Mucosa of gallbladder (tissue), 1 donor: ENCODE measurements at places on chromosomes 2 and 18. TPM values are rescaled to one million over a fixed set of nuclear protein-coding genes. Genes with fewer than 3 reads are reported as not detected.

Gene TSPYL6
- total RNA-seq, result not detected

Gene RBKS
- total RNA-seq, result 3.9 TPM

DNA sequence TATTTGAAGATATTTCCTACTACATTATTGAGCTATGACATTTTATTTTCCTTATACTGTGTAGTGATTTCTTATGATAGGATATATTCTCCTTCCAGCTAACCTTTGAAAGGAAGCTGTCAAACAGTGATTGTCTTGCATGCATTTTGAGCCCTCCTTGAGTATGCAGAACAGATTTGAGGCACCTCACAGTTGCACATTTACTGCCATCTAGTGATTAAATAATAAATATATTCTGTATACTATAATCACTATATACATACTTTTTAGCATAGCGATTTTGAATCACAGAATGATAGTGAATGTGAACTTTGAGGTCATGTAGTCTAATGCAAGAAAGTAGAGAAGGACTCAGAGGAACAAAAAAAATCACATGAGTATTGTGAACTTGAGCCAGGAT, 268.4 kb upstream of the CDH19 start:
- DNase-seq, result no peak

DNA sequence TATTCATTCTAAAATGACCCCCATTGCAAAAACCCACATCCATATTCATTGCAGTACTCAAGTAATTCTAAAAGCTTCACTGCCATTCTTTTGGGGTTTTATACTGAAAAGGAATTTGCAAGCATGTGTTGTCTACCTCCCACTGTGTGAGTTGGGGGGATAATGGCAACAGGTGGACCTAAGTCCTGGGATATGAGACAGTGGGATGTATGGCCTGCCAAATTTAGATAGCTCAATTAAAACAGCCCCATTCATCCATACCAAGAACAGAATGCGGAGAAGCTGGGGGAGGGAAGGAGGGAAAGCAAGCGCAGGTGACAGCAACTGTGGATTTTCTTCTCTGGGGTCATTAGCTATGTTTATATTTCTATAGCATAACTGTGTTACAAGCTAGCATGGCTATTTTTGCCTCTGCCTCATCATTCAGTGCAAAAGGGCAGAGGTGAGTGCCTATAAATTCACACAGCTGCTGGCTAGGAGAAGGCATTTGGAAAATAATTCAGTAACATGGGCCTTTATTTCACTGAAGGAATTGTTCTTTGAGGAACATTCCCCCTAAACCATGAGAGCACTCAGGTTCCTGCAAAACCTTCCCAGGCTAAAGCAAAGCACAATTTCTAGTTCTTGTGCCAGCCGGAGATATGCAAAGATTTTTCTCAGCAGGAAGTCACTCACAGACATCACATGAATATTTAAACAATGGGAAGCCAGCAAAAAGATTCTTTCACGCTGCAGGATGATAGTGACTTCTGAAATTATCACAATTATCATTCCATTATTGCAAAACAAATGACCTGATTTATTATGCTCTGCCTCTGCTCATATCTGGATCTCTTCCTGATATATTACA, 393.9 kb upstream of the ACVR2A start:
- no peak for DNase-seq

- DNase-seq, result no peak
Observed at GRCh38 chr2:216293883-216294282, 78.4 kb downstream of the MARCHF4 start.

DNA sequence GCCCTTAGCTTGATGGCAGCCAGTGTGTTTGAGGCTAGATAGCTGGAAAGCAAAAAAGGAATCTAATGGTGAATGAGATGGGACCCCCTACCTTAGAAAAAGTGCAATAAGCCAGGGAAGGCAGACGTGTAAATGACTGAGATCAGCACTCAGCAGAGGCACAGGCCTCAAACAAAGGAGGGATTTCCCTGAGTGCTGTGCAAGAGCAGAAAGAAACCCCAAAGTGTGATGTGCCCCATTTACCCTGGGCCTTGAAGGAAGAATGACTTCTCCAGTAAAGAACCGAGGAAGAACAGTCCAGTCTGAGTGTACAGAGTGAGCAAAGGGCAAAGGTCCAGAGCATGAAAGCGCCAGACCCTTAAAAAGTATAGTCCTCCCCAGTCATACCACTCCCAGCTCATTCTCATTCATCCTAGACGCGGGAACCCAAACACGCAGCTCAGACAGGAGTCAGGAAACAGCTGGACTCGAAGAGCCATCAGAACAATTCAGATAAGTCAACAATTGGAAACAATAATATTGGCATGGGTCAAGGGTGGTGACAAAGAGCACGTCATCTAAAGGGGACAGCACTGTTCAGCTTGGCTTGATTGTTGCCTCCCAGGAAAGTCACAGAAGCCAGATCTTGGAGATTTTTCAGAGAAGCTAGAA, 121.7 kb downstream of the INO80D start:
- DNase-seq, result no peak

GRCh38 chr18:78965917-78966792, 13.5 kb upstream of the SALL3 start:
- DNase-seq, result no peak
